ENCODE measurements at places on chromosomes 3 and 15.

DNA sequence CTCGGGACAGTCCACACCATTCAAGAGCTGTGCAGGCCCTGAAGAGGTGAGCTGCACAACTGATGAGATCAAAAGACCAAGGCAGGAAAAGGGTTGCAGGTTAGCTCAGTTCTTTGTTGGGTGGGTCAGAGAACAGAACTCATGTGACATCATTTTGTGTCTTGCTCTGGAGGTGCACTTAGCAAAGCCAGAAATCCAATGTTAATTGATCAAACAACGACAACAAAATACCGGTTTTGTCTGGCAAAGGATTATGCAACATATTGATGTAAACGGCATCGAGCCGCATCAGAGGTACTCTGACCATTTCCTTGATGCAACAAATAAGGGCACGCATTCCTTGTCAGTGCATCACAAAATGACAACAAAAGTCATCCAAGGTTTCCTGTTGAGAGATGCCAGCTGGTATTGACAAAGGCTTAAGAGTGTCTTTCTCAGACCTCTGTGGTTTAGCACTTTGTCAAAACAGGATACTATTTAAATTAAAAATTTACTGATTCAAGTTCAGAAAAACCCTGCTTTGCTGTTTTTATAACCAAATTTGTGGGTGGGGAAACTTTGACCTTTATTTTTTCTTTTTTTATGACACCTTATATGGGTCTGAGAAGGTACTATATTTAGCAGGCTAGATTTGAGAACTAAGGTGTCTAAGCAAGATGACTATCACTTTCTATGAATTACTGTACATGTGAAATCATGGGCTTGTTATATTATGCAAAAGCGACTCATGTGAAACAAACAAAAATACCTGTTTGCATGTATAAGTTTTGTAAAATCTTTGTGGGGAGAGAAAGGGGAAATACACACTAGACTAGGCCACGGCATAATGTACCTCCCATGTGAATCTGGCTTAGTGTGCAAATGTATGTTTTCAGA is 496.1 kb downstream of the FOXP1 start:
- DNase-seq: no peak

GRCh38 chr3:50550079-50550736 is 17.3 kb downstream of the C3orf18 start:
- peak; percentile 1 for DNase-seq

DNA sequence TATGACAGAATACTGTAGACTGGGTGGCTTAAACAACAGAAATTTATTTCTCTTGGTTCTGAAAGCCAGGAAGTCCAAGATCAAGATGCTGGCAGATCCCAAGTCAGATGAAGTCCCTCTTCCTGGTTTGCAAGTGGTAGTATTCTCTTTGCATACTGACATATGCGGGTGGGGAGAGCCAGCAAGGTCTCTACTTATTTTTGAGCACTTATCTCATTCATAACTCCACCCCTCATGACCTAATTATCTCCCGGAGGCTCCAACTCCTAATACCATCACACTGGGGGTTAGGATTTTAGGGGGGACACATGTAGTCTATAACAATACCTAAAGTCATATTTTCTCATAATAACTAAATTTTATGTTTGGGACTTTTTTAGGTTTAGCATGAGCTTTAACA is 65.3 kb downstream of the BLM start:
- DNase-seq: no peak

- DNase-seq: no peak
Measured at GRCh38 chr3:116877968-116878367, 168.4 kb downstream of the TUSC7 start.

DNA sequence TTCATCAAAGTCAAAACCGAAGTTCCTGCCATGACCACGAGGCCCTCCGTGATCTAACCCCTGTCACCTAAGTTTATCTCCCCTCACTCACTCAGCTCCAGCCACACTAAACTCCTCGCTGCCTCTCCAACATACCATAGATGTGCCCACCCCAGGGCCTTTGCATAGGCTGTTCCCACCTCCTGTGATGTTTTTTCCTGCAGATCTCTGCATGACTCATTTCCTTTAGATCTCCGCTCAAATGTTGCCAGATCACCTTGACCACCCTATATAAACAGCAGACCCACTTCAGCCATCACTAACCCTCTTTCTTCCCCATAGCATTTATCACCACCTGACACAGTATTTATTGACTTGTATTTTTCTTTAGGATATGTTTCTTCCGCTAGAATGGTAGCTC is 58.5 kb downstream of the HRH1 start:
- no peak for DNase-seq

DNA sequence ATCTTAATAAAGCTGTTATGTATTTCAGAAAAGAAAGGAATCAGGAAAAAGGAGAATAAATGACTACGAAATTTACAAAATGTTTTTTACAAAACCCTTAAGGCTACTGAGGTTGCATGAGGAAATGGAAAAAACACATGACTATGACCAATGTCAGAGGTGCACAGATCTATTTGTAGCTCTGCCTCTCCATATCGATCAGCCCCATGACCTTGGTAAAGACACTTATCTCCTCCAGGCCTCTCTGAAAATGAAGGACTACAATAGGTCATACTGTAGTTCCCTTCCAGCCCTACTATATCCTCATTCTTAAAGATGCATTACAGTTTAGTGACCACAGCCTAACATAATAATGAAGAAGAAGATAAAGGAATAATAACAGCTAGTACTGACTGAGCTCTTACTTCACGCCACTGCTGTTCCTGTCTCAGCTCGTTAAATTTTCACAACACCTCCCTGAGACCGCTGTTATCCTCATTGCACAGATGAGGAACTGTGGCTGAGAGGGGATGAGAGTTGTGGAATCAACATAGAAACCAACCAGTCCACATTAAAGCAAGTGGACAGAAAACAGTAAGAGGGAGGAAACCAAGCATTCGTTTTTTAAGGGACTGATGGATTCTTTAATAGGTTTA is 163.2 kb downstream of the MAGI1 start:
- DNase-seq: no peak

DNA sequence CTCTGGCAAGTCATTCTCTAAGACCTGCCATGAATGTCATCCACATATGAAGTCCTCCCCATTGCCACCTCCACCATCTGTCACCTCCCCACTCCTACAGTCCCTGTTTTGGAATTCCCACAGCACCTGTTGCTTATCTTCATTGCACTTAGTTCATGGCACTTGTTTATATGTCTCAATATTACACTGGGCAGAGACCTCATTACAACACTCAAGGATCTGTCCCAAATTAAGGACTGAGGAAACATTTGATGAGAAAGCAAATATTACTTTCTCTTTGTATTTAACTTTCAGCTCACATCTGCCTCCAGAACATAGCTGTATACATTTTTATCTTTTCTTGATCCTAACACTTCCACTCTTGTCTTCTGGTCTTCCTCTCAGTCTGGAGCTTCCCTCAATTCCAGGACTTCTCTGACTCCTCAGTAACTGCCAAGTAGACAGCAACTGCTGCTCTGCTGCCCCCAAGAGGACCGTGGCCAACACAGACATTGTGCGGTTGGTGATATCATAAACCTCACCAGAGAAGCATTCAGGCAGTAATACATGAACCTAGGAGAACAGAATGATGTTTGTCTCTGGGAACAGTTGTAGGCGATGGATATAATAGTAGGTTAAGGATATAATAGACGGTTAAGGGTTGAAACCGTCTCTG is 45.0 kb upstream of the FGF12 start:
- DNase-seq: no peak

All from fibroblast of skin of left quadriceps (primary cell).